ENCODE measurements at places on chromosomes 6 and 20.

DNA sequence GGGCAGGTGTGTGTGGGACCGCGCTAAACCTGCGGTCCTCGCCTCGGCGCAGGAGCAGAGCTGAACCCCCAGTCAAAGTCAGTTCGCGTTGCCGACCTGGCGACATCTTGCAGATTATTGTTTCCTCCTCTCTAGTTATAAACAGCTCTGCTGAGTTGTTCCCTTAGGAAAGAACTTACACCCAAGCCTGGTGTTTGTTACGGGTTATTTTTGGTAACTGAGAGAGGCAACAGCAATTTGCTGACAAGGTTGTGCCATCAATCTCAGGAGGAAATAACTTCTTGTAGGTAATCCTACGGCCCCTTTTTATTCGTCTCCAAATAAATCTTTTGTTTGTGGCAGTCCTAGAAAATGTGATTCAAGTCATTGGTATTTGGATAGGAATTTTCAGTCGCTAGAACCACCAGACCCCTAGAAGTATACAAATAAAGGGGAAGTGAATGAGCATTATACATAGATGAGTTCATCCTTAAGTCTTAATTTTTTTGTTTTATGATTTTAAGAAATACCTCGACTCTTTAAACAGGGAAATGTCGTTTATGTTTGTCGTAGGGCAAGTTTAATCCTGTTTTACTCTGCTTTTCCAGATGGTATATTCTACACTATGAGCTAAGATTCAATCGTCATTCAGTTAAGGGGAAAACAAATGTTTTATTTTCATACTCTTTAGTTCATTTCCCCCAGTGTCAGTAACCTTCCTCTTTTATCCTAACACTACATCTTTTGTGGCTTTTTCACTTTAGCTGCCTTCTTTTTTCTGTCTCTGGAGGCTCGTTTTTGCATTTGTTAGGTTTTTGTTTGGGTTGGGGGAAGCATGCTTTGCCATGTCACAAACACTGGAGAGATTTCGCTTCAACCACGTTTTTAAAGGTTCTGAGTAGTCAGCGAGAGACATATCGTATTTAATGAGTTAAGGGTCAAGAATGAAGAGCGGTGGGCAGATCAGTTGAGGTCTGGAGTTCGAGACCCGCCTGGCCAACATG, 1.2 kb downstream of the PM20D2 start:
- DNase-seq, result peak; percentile 45

- DNase-seq, result peak; percentile 97
These were observed 1.9 kb downstream of the DDR1 start for GRCh38 chr6:30885999-30886896.

DNA sequence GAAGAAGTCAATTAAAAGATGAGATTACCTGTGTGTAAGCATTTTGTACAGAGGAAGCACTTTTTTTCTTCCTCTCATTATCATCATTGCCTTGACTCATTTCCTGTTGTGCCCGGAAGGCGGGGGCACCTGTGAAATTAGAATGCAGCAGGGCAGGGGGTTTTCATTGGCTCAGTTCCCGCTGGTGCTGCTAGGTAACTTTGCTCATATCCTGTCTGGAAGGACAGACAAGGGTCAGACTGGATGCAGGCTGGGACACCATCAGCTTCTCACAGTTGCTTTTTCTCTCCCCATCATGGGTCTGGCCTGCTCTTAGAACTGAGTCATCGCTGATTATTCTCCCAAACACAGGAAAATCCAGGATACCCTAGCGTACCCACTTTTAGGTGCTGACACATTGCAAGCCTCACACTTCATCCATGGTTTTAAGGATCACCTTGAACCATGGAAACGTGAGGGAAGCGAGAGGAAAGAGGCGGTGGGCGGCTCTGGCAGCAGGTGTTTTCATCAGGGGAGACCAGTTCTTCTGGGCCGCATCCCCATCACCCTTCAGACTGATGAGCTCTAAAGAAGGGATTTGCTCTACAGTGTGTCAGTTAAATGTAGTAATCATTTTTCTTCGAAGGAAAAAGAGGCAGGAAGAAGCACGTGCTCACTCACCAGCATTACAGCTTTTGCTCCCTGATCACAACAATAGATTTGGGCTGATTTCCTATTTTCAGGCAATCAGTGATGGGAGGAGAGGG, 195.7 kb upstream of the SASH1 start:
- DNase-seq, result peak; percentile 76

DNA sequence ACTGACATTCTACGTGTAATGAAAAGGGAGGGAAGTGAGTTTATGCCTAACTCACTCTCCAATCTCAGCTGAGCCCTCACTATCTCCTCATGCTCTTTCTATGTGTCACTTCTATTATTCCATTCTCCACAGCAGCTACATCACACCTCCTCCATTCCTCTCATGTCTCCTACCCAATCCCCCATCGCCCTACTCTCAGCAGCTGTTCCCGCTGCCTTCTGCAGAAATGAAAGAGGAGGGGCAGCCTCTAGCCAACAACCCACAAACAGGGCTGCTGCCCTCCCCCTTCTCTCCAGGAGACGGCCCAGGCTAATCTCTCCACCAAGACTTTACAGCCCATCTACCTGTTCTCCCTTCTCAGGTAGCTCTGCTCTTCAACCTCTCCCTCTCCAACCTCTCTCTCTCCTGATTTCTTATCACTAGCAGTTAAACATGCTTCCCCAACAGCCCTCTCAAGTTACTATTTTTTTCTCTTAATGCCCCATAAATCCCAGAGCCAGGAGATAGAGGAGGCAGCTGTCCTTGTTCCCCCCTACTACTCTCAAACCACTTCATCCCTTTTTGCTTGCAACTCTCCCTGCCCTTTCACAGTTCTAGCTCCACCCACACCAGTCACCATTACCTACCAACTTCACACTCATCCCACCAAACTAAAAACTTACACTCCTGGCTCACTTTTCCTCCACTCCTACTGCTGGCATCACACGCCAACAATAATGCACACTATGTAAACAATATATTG, 136.5 kb downstream of the BTBD9 start:
- DNase-seq, result no peak

- no peak for DNase-seq
These were observed 44.5 kb upstream of the TULP1 start for GRCh38 chr6:35557239-35557638.

DNA sequence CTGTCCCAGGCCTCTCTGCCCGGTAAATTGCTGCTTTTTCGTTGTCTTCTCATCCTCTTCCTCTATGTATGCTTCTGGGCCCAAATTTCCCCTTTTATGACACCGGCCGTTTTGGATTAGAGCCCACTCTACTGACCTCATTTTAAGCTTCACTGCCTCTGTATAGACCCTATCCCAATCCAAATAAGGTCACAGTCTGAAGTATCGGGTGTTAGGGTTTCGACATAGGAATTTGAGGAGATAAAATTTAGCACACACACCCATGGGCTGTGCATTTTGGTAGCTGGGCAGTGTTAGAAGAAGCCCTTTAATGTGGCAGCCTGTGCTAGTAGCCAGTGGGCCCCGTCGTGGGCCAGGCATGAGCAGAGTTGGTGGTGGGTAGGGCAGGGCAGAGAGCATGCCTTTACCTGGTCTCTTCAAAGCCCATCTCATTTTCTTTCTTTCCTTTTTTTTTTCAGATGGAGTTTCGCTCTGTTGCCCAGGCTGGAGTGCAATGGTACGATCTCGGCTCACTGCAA, 27.9 kb upstream of the EZR start:
- no peak for DNase-seq

DNA sequence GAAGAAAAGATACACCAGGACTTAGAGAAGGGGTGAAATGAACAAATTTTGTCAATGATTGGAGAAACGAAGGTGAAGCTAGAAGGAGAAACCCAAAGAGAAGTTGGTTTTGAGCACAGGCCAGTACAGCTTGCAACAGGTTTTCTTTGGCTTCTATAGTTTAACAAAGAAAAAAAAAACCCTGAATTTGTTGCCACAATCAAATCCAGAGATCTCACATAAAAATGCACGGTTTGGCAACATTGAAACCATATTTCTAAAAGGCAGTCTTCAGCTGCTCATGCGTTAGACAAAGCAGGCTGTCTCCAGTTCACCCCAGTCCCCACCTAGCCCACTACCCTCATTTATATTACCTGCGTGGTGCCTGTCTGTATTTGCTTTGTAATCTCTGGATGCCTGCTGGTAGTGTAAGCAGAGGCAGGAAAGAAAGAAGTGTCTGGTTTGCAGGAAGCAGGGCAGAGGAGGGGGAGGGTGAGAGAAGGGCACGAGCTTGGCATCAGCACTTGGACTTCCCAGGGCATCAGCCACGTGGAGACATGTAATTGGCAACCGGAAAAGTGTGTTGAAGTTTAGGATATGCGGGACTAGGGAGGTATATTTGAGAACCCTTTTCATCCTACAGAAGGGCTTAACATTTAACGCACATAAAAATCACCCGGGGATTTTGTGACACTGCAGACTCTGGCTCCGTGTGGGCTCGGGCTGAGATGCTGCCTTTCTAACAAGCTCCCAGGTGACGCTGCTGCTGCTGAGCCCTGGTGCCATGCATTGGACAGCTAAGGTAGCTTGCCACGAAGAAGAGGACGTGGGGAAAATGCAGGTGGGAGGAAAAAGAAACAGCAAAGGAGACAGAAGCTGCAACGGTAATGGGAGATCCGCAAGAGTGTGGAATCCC, 14.4 kb downstream of the PFDN4 start:
- DNase-seq, result no peak

- DNase-seq, result no peak
These were observed 29.0 kb downstream of the OTOR start for GRCh38 chr20:16777126-16777525.

GRCh38 chr6:166658792-166659150, 31.7 kb upstream of the RPS6KA2 start:
- no peak for DNase-seq

- DNase-seq, result peak; percentile 82
These were observed 19.1 kb downstream of the TAB2 start for GRCh38 chr6:149336609-149336928.

- DNase-seq, result no peak
These were observed 63.8 kb downstream of the ELOVL5 start for GRCh38 chr6:53284901-53285300.

GRCh38 chr20:640674-641515, 12.1 kb downstream of the SRXN1 start:
- DNase-seq, result no peak

- DNase-seq, result no peak
These were observed 352.6 kb downstream of the RIMS1 start for GRCh38 chr6:72238900-72239299.

- DNase-seq, result no peak
These were observed 32.3 kb downstream of the TULP4 start for GRCh38 chr6:158344534-158344933.

DNA sequence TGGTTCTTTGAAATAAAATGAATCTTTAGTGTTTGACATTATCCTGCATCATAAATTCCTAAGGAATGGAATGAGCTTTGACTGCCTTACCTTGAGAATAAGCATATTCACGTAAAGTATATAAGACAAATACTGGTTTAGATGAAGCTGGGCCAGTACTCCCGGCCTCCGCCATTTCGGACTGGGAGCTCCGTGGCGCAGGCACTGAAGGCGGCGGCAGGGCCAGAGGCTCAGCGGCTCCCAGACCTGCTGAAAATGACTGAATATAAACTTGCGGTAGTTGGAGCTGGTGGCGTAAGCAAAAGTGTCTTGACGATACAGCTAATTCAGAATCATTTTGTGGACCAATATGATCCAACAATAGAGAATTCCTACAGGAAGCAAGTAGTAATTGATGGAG, 76.2 kb upstream of the FAM83B start:
- DNase-seq, result no peak

- no peak for DNase-seq
These were observed 302.7 kb upstream of the TFAP2D start for GRCh38 chr6:50410579-50410978.

DNA sequence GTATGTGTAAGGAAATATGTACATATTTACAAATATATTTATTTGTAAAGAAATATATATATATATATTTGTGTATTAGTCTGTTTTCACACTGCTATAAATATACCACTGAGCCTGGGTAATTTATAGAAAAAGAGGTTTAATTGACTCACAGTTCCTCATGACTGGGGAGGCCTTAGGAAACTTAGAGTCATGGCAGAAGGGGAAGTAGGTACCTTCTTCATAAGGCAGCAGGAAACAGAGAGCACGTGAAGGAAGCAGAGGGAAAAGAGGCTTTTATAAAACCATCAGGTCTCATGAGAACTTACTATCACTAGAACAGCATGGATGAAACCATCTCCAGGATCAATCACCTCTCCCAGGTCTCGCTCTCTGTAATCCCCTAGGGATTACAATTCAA, 644.5 kb upstream of the HS3ST5 start:
- no peak for DNase-seq

GRCh38 chr6:38268342-38268741, 371.4 kb downstream of the BTBD9 start:
- DNase-seq, result no peak

GRCh38 chr6:116685437-116685993, 4.5 kb downstream of the KPNA5 start:
- DNase-seq, result no peak

DNA sequence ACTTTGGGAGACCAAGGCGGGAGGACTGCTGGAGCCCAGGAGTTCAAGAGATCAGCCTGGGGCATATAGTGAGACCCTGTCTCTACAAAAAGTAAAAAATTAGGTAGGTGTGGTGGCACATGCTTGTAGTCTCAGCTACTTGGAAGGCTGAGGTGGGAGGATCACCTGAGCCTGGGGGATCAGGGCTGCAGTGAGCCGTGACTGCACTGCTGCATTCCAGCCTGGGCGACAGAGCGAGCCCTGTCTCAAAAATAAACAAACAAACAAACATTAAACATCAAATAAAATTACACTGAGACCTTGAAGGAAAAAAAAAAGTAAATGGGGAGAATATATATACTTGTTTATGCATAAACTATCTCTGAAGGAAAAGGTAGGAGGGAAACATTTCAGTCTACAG, 387.8 kb downstream of the ZFAND3 start:
- no peak for DNase-seq

DNA sequence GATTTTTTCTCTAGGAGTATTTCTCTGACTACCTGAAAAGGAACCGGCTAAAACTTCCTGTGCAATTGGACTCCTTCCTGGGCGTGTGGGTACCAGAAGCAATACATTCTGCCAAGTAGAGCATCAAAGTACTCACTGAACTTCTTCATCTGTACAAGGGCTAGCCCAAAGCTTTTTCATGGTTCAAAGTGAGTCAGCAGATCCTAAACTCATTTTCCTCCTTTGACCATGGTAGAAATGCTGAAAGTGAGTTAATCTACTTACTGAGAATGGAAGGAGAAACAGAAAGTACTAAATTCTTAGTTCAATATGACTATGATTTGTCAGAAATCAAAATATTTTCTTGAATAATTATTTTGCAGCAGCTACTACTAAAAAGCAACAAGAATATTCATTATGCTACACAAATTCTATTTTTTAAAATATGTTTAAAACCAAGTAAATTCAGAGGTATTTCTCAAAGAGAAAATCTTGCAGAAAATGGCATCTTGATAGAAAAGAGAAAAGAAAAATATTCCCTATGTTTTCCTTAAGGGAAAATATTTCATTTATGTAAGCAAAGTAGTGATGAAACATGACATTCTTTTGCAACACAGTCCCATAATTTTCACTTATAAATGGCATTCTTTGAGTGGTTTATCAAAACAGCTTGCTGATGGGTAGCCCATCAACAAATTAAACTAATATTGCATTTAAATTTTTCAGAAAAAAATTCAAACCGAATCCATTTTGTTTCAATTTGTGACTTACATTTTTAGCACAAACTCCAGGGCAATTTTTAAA, 3.7 kb upstream of the BEND6 start:
- DNase-seq, result no peak

Measured in MCF 10A (cell line).